ENCODE measurements at places on chromosomes 3 and 15.

GRCh38 chr3:69423463-69424155, 37.7 kb upstream of the FRMD4B start:
- DNase-seq, result no peak

GRCh38 chr3:151501171-151501922, 40.5 kb upstream of the IGSF10 start:
- no peak for DNase-seq

DNA sequence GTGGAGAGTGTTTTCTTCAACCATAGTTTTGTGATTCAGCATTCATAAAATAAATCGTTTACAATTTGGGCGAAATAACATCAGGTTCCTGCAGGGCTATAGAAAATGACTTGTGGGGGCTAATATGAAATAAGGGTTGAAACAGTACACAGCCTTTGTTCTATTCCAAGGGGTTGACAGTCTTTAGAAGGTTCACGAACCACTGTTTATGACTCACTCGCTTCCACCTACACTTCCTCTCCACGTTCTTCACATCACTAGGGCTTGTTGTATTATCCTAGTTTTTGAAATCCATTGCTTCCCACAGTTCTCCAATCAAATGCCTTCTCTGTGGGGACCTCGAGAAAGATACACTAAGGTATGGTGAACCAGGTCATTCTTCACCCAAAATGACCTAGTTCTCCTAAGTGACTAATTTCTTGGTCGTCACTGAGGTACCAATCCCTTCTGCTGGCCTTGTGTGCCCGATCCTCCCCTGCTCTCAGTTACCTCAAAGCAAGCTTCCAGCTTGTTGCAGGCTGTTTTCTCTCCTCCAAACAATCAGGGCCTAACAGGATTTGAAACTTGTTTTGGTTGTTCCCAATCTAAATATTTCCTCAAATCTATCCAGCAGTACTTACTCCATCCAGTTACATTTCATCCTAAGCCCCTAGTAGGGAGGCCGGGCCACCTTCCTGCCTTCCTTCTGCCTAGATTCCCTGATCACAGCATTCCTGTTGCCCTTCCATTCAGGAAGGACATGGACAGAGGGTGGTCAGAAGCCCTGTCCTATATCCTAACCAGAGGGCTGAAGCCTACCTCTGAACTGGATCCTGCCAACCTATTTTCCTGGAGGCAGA, 23.1 kb upstream of the TBL1XR1 start:
- no peak for DNase-seq

DNA sequence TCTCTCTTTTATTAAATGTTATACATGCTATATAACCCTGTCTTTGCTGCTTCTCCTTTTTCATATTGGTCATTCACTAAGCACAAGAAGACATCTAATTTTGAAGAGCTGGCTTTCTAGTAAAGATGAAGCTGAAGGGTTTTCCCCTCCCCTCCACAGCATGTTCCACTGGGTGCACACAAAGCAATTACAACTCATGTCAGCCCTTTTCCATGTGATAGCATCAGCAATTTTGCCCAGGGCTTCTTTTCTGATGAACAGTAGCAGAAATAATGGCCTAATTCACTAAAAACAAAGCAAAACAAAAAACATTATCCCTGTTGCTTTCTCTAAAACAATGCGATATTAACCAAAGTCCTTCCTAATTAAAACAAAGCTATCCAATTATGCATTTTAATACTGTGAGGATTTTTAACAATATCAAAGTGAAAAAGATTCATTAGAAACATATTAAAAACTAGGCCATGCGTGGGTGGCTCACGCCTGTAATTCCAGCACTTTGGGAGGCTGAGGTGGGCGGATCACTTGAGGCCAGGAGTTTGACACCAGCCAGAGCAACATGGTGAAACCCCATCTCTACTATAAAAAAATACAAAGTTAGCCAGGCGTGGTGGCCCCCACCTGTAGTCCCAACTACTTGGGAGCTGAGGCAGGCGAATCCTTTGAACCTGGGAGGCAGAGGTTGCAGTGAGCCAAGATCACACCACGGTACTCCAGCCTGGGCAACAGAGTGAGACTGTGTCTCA, 12.2 kb upstream of the PIK3R4 start:
- no peak for DNase-seq

GRCh38 chr3:105979961-105980360, 111.1 kb upstream of the CBLB start:
- DNase-seq, result no peak

DNA sequence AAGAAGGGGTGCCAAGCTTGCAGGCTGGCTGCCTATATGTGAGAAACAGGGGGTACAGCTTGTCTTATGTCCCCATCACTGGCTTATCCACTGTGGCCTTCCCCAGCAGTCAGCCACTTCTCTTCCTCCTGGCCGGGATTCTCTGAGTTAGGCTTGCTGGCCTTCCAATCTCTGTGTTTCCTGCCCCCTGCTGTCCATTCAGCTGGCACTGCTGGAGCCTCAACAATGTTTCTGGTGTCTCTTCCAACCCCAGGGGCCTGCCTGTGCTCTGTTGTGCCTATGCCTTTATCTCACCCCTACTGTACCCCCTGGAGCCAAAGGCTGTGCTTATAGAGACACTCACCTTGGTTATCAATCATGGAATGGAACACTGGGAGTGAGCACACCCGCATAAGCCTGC, 36.5 kb downstream of the ANAPC13 start:
- no peak for DNase-seq

DNA sequence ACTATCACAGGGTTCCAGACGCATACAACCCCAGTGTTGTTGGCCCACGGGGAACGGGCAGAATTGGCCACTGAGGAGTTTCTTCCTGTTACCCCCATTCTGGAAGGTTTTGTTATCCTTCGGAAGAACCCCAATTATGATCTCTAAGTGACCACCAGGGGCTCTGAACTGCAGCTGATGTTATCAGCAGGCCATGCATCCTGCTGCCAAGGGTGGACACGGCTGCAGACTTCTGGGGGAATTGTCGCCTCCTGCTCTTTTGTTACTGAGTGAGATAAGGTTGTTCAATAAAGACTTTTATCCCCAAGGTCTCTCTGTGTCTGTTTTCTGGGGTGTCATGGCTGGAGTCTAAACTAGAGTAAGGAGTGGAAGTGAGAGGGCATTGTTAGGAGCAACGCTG, 5.7 kb upstream of the EIF4G1 start:
- no peak for DNase-seq
